Aorta (tissue), 5 donors: ENCODE measurements at places on chromosomes 13 and 19. TPM values are rescaled to one million over a fixed set of nuclear protein-coding genes. Genes with fewer than 3 reads are reported as not detected.

GRCh38 chr13:85659493-85659892 lies 139.7 kb downstream of the SLITRK6 start:
- H3K36me3 ChIP-seq: no peaks in the 10 kb centered on the region
- no peak overlapping the region for H3K4me3 ChIP-seq
- H3K4me1 ChIP-seq: no peaks in the 10 kb centered on the region
- no peak overlapping the region for H3K27ac ChIP-seq
- no peak for DNase-seq
- H3K27me3 ChIP-seq: no peaks in the 10 kb centered on the region

DNA sequence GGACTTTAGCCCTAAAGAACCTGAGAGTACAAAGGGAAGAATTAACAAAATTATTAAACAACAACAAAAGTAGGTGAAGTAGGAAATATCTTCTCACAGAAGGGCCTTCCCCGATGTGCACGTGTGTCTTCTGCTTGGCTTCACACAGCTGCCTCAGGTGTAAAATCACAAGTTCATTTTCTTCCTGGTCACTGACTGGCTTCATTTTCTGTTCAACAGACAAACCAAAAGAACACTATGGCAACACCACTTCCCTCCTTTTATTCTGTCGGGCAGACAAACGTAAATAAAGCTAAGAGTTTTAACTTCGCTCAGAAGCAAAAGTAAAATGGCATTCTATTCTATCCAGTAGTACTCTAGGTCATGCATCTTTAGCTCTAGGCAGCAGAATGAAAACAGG lies 140.9 kb downstream of the TBC1D4 start:
- H3K27ac ChIP-seq: no peak overlapping the region
- no peaks in the 10 kb centered on the region for H3K4me1 ChIP-seq
- H3K4me3 ChIP-seq: no peak overlapping the region
- no peak for DNase-seq
- H3K27me3 ChIP-seq: no peaks in the 10 kb centered on the region

- no peaks in the 10 kb centered on the region for H3K36me3 ChIP-seq
- H3K4me1 ChIP-seq: no peaks in the 10 kb centered on the region
- no peak overlapping the region for H3K4me3 ChIP-seq
- DNase-seq: peak; percentile 73
- no peaks in the 10 kb centered on the region for H3K27me3 ChIP-seq
These were observed 16.8 kb upstream of the COMP start for GRCh38 chr19:18807861-18808331.

GRCh38 chr13:22114630-22115311 lies 443.9 kb downstream of the FGF9 start:
- peaks cover 4% of the 10 kb centered on the region for H3K4me1 ChIP-seq
- H3K36me3 ChIP-seq: no peaks in the 10 kb centered on the region
- H3K27ac ChIP-seq: no peak overlapping the region
- no peaks in the 10 kb centered on the region for H3K27me3 ChIP-seq
- H3K4me3 ChIP-seq: no peak overlapping the region

DNA sequence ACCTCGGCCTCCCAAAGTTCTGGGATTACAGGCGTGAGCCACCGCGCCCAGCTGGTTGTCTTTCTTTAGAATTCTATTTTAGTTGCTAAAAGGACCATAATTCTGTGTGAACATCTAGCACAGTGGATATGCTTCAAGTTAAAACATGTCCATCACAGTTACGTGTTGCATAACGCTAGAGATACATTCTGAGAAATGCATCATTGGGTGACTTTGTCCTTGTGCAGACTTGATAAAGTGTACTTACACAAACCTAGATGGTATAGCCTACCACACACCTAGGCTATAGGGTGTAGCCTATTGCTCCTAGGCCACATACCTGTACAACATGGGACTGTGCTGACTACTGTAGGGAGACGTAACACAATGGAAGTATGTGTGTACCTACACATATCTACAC lies 35.4 kb downstream of the DOCK9 start:
- no peak overlapping the region for H3K4me3 ChIP-seq
- no peak for DNase-seq
- no peak overlapping the region for H3K27ac ChIP-seq
- no peaks in the 10 kb centered on the region for H3K4me1 ChIP-seq
- H3K36me3 ChIP-seq: no peaks in the 10 kb centered on the region

DNA sequence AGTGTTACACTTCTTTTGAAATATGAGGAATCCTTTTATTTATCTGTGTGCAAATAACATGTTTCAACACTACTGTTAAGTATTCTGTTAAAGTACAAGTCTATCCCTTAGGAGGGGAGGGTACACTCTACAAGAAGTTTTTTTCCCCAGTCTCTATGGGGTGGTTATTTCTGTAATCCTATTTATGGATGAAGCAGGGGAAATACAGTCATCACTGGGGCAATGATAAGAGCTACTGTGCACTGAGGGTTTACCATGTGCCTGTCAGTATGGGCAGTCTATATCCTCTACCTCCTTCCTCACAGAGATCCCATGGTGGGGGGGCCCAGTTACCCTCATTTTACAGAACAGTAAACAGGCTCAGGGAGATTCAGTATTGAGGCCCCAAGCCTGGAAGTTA lies 16.6 kb upstream of the TRIM13 start:
- H3K27ac ChIP-seq: no peak overlapping the region
- H3K36me3 ChIP-seq: no peaks in the 10 kb centered on the region
- no peaks in the 10 kb centered on the region for H3K27me3 ChIP-seq

GRCh38 chr13:76792731-76793347 lies 93.4 kb downstream of the KCTD12 start:
- no peaks in the 10 kb centered on the region for H3K36me3 ChIP-seq
- H3K4me1 ChIP-seq: no peaks in the 10 kb centered on the region
- H3K4me3 ChIP-seq: no peak overlapping the region
- DNase-seq: peak; percentile 56

DNA sequence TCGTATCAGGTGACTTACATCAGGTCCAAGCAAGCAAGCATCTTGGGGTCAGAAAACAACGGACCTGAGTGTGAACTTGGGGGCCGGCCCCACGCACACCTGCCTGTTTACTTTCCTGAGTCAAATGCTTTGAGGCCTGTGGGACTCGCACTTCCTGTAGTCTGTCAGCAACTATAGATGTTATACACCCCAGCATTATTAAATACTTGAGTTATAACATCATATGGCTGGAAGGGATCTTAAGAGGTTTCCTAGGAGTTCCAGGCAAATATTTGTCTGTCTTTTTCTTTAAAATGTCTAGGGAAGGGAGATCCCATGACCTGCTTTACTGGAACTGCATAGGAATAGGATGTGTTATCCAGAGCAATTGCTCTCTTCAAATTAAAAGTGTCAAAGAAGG lies 280.6 kb downstream of the SHISA2 start:
- H3K36me3 ChIP-seq: no peaks in the 10 kb centered on the region
- H3K27me3 ChIP-seq: no peaks in the 10 kb centered on the region
- H3K27ac ChIP-seq: no peak overlapping the region

GRCh38 chr19:48737360-48737998 lies 2.9 kb downstream of the RASIP1 start:
- H3K36me3 ChIP-seq: no peaks in the 10 kb centered on the region
- no peaks in the 10 kb centered on the region for H3K27me3 ChIP-seq
- no peaks in the 10 kb centered on the region for H3K4me1 ChIP-seq
- no peak overlapping the region for H3K4me3 ChIP-seq

- no peak overlapping the region for H3K4me3 ChIP-seq
- no peak overlapping the region for H3K27ac ChIP-seq
- DNase-seq: no peak
These were observed 153.5 kb downstream of the KCNRG start for GRCh38 chr13:50168786-50169185.

- DNase-seq: no peak
- no peaks in the 10 kb centered on the region for H3K36me3 ChIP-seq
- no peak overlapping the region for H3K27ac ChIP-seq
- no peaks in the 10 kb centered on the region for H3K4me1 ChIP-seq
- H3K4me3 ChIP-seq: no peak overlapping the region
- H3K27me3 ChIP-seq: no peaks in the 10 kb centered on the region
These were observed 17.6 kb upstream of the COG3 start for GRCh38 chr13:45447050-45447661.

- H3K4me3 ChIP-seq: no peak overlapping the region
- H3K27ac ChIP-seq: no peak overlapping the region
These were observed 659 bp upstream of the PAFAH1B3 start for GRCh38 chr19:42303101-42303464.

- no peak overlapping the region for H3K27ac ChIP-seq
- no peak for DNase-seq
These were observed 7.5 kb upstream of the DACH1 start for GRCh38 chr13:71874458-71874857.

DNA sequence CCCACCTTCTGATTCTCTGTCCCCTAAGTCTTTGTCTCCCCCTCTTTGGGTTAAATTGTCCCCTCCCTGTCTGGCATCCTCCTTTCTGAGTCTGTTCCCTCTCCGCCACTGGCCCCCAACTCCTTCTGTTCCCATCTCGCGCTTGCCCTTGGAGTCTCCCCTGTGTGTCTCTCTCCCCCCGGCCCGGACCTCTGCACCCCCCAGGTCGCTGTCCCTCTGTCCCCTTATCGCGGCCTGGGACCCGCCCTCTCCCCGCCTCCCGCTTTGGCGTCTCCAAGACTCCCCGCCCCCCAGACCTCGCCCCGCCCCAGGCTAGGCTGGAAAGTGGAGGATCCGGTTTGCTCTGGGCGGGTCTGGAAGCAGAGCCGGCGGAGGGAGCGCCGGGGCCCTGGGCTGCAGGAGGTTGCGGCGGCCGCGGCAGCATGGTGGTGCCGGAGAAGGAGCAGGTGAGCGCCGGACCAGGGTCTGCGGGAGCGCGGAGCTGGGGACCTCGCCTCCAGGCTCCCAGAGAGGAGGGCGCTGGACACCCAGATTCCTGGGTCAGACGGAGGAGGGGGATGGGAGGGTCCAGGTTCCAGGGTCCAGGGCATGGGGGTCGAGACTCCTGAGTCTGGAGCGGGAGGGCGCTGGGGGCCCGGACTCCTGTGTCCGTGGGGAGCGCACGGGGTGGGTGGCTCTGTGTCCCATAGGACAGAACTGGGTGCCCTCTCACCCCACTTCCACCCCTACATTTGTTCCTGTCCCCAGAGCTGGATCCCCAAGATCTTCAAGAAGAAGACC lies at the start of gene TRPM4:
TSS of gene TRPM4 (plus strand) at position 348 of the 780 bp plus-strand sequence. CDS start at position 423, 75 bp downstream.
- H3K4me1 ChIP-seq: no peaks in the 10 kb centered on the region
- no peaks in the 10 kb centered on the region for H3K27me3 ChIP-seq
- no peaks in the 10 kb centered on the region for H3K36me3 ChIP-seq
- peak within 1 kb of the TSS; percentile 88 for H3K4me3 ChIP-seq

GRCh38 chr13:60258349-60258748 lies 94.6 kb upstream of the DIAPH3 start:
- no peaks in the 10 kb centered on the region for H3K36me3 ChIP-seq
- no peaks in the 10 kb centered on the region for H3K27me3 ChIP-seq
- H3K4me1 ChIP-seq: no peaks in the 10 kb centered on the region
- H3K27ac ChIP-seq: no peak overlapping the region

DNA sequence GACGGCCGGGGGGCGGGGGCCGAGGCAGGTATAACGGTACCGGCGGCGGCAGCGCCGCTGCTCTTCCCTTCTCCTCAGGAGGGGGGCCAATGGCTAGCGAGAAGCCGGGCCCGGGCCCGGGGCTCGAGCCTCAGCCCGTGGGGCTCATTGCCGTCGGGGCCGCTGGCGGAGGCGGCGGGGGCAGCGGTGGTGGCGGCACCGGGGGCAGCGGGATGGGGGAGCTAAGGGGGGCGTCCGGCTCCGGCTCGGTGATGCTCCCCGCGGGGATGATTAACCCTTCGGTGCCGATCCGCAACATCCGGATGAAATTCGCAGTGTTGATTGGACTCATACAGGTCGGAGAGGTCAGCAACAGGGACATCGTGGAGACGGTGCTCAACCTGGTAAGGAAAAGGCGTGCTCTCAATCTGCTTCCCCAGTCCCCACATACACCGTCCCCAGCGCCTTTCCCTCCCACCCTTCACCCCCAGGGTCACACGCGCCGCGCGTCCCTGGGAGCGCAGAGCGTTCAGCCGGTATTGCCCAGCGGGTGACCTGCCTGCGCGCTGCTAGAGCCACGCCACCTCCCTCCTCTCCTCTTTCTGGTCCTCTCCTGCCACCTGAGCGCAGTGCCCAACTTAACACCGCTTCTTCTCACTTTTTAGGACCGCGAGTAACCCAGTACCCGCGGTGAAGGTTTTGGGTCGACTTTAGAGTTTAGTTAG lies 814 bp downstream of the NBEA start:
- H3K27me3 ChIP-seq: no peaks in the 10 kb centered on the region
- DNase-seq: peak; percentile 34
- H3K36me3 ChIP-seq: no peaks in the 10 kb centered on the region
- H3K4me3 ChIP-seq: peak overlapping the region; percentile 98

DNA sequence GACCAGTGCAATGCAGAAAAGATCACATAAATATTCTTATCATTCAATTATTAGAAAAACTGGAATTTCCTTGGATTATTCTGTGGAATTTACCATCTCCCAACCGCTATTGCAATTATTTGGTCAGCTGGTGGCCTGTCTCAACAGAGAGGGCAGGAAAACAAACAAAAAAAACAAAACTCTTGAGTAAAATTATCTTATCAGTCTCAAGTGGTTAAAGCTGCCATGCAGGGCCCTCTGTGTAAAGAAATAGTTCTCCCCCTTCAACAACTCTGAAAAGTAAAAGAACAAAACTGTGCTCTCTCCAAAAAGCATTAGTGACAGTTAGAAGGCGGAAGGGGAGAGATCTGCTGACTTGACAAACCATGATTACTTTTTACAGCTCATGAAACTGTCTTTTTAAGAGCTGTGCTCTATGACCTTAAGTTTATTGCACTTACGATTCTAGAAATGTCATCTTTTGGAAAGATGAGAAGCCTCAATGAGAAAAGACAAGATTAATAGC lies 152.3 kb downstream of the DLEU7 start:
- H3K4me3 ChIP-seq: no peak overlapping the region
- DNase-seq: no peak
- H3K36me3 ChIP-seq: no peaks in the 10 kb centered on the region
- no peaks in the 10 kb centered on the region for H3K27me3 ChIP-seq

GRCh38 chr13:74747186-74747955 lies 613.2 kb upstream of the KLF12 start:
- H3K36me3 ChIP-seq: no peaks in the 10 kb centered on the region
- H3K4me3 ChIP-seq: no peak overlapping the region
- no peak overlapping the region for H3K27ac ChIP-seq
- no peak for DNase-seq
- no peaks in the 10 kb centered on the region for H3K4me1 ChIP-seq
- no peaks in the 10 kb centered on the region for H3K27me3 ChIP-seq

DNA sequence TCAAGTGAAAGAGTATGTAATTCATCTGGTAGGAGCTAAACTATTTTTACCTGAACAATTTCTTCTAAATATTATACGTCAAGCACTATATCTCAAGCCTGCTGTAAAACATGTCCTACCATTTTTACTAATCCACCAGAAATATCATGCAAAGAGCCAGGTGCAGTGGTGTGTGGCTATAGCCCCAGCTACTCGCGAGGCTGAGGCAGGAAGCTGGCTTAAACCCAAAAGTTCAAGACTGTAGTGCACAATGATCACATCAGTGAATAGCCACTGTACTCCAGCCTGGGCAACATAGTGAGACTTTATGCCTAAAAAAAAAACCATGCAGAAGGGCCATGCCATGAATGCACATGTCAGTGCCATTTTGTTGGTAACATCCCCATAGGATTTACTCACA lies 20.7 kb upstream of the CLN5 start:
- H3K27ac ChIP-seq: no peak overlapping the region
- H3K4me1 ChIP-seq: no peaks in the 10 kb centered on the region
- H3K27me3 ChIP-seq: no peaks in the 10 kb centered on the region
- no peak overlapping the region for H3K4me3 ChIP-seq
- H3K36me3 ChIP-seq: no peaks in the 10 kb centered on the region

CD79A gene
- total RNA-seq: 1.3 TPM

LYPD3 gene
- total RNA-seq: 1.2 TPM

SYT5 gene
- total RNA-seq: not detected

MUC16 gene
- 0.45 TPM for total RNA-seq

NDUFA13 gene
- total RNA-seq: 183 TPM

ZNF415 gene
- total RNA-seq: 8.8 TPM

SHISA7 gene
- not detected for total RNA-seq

PDCD5 gene
- 71.2 TPM for total RNA-seq

MAST1 gene
- not detected for total RNA-seq

LPAR2 gene
- 5.7 TPM for total RNA-seq

PGLYRP2 gene
- total RNA-seq: not detected

FCGBP gene
- 71.2 TPM for total RNA-seq

ZNF560 gene
- not detected for total RNA-seq

CTU1 gene
- total RNA-seq: 4.1 TPM
